ENCODE measurements at places on chromosomes 16 and 17.

- no peak for DNase-seq
Measured at GRCh38 chr17:2251098-2251497, 52.5 kb downstream of the SMG6 start.

GRCh38 chr17:40598619-40599467 lies 33.6 kb upstream of the CCR7 start:
- DNase-seq = no peak

- no peak for DNase-seq
Measured at GRCh38 chr17:28041844-28042656, 427 bp upstream of the NLK start.

DNA sequence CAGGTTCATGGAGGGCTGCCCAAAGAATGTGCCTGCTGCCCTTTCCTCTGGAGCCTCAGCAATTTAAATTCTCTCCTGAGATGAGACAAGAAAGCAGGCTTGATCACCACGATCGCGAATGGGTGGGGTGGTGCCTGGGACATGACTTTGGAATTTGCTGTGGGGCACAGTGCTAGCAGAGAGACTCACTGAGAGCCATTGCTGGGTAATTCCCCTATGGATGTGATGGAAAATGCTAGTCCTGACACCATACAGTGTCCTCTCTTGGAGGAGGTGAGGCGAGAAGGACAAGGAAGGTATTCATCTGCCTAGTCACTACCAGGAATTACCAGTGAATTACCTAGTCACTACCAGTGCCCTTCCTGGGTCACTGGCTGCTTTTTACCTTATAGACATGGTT lies 15.5 kb downstream of the FAM20A start:
- no peak for DNase-seq

GRCh38 chr17:45789874-45790273 lies 5.8 kb downstream of the CRHR1 start:
- no peak for DNase-seq

- no peak for DNase-seq
Measured at GRCh38 chr17:10702574-10702973, 5.2 kb downstream of the ADPRM start.

DNA sequence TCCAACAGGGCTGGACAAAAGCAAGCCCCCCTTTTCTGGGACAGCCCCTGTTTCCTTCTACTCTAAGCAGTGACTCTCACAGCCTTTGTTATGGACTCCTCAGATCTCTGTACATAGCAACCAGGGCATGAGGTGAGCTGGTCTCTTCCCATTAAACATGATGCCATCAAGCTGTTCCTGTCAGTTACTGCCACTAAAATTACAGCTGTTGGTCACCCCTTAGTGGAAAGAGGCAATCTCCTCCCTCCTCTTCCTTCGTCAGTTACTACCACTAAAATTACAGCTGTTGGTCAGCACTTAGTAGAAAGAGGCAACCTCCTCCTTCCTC lies 95.2 kb upstream of the SMIM36 start:
- DNase-seq = no peak

DNA sequence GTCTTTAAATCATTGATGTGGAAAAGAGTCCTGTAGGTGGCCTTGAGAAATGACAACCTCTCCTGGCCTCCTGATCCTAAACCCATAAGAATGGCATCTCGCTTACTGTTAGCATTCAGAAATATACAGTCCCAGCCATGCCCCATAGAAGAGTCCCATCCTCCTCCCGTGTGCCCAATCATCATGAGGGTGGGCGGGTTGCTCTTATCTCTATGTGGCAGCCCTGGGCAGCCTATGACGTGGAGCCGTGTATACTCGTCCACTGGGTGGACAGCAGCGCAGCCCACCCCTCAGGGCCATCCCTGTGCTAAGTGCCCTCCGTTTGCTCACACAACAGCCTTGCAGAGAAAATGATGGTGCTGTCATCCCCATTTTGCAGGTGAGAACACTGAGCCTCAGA lies 105.3 kb downstream of the AMFR start:
- DNase-seq = no peak

- peak; percentile 22 for DNase-seq
Measured at GRCh38 chr16:51762081-51762996, 611.3 kb upstream of the SALL1 start.

- DNase-seq = no peak
Measured at GRCh38 chr17:45734598-45734997, 49.5 kb upstream of the CRHR1 start.

- DNase-seq = no peak
Measured at GRCh38 chr16:86492961-86493629, 17.2 kb upstream of the FOXF1 start.

DNA sequence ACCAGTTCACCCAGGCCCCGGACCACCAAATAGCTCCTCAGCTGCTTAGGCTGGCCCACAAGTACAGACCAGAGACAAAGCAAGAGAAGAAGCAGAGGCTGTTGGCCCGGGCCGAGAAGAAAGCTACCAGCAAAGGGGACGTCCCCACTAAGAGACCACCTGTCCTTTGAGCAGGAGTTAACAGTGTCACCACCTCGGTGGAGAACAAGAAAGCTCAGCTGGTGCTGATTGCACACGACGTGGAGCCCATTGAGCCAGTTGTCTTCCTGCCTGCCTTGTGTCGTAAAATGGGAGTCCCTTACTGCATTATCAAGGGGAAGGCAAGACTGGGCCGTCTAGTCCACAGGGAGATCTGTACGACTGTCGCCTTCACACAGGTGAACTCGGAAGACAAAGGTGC lies 15.4 kb downstream of the FOXF1 start:
- DNase-seq = no peak

GRCh38 chr17:6681176-6681575 lies 29.6 kb downstream of the C17orf100 start:
- DNase-seq = no peak

- DNase-seq = no peak
Measured at GRCh38 chr16:53482123-53482522, 20.9 kb downstream of the AKTIP start.

DNA sequence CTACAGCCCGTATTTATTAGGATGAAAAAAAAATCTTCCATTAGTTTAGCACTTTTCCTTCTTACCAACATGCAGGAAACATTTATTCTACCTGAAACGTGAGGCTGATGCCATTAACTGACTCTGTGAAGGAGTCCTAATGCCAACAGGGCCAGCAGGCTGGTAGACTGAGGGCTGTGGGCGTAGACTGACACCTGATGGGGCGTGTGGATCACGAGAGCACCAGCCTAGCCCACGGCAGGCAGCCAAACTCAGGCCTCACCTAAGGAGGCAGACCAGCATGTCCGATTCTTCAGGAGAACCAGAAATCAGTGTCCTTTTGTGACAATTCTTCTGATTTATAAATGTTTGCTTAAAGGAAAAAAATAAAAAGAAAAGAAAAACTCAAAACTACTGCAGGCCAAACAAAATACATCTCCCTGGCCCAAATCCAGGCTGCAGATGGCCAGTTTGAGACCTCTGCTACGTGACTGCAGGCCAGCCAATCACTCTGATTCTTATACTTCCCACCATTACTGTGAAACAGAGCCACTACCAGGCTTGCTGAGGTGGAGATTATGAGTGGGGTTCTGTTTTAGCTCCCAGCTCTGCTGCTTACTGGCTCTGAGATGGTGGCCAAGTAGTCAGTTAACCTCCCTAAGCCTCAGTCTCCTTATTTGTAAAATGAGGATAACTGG lies 66.5 kb downstream of the GNAO1 start:
- no peak for DNase-seq
